ENCODE measurements at places on chromosomes 1 and 21.

DNA sequence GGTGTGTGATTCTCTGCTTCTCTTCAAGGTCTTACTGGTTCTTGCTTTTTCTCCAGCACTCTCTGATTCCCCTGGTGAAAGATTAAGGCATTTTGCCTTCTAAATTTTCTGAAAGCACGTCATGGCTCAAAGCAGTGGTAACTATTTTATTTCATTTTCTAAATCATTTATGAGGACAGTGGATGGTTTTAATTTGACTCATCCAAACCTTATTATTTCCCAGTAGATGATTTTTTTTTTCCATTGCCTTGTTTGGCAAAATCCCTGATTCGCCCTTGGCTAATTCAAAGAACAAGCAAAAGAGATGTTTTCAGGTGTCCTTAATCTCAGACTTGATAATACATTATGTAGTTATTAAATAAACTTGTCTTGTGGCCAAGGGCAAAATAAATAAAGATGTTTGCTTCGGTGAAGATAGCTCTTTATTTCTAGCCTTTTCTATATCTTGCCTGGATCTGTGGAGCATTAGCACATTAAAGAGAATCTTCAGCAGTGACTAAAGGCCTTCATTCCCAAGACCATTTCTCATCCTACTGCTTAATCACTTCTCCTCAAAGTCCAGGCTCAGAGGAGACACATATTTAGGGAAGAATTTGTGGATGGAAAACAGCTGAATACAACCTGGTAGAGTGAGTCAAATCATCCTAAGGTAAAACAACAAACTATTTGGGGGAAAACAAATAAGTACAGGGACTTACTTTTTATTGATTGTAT lies 359.8 kb downstream of the DUSP10 start:
- ATAC-seq, result peak; percentile 25

DNA sequence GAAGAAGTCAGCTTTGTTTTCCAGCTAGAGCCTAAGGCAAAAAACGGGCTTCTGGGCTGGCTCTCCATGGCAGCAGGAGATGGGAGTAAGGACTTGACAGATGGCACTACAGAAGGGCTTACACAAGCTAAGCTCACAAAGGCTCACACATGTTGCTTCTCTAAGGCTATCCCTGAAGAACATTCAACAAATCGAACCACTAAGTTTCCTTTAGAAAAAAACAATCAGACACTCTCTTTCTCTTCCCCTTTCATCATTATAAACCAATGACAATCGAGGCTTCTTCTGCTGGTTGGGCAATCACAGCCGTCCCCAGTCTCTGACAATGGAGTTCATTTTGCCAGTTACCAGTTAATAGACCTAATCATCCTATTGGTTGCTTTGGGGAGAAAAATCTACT lies 40.5 kb downstream of the TRIT1 start:
- no peak for ATAC-seq

- no peak for ATAC-seq
These were observed 199.7 kb downstream of the CAMTA1 start for GRCh38 chr1:6984986-6985385.

DNA sequence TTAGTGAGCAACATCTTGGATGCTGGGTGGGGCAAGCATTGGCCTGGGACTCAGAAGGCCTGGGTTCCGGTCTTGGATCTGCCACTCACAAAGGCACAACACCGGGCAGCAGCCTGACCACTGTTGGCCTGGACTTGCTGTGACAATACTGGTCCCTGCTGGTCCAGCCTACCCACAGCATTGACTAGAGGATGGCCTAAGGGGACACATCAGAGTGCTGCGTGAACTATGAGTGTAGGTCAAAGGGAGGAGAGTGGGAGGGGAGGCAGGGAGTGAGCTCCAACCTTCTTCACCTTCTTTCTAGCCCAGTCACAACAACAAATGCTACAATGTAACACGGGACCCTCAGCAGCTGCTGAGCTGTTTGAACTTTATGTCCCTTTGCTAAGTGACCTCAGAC lies 31.1 kb downstream of the TMEM50A start:
- ATAC-seq, result no peak

DNA sequence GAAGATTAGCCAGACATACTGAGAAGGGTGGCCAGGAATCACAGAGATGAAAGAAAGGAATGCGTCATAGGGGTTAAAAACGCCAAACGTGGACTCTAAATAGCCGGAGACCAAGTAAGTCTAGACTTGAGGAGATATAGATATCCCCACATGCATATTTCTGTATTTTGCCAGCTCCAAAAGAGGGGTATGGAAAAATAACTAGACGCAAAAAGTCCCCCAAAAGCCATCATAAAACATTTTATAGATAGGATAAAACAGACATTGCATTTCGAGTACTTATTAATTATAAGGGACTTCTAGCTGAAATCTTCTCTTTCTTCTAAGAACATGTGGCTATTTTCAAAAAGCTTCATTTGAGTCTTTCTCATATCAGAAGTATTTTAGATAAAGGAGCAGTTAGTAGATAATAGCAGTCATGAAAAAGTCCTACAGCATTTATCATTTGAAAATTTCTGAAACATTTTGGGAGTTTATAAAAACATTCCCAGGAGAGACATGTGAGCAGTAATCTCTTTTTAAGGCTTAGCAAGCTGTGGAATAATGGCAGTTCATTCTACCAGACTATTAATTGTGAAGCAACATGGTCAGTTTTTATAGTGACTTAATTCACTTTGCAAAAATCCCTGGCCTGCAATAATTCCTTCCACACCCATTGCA lies 6.1 kb downstream of the KIF26B start:
- ATAC-seq, result no peak

GRCh38 chr1:89698624-89699023 lies 65.7 kb downstream of the LRRC8C start:
- ATAC-seq, result no peak

GRCh38 chr1:94542088-94542870 lies 720 bp upstream of the F3 start:
- peak; percentile 17 for ATAC-seq

DNA sequence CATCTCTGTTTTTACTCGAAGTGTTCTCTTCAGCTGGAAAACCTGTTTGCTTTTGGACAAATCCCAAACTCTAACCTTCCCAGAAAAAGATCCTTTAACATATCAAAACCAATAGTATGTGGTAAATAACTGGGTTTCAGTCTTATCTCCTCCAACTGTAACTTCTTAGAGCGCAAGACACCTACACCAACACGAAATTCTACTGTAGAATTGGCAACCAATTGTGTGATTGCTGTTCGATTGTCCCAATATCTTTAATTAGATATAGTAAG lies 5.8 kb upstream of the MPZL1 start:
- no peak for ATAC-seq

DNA sequence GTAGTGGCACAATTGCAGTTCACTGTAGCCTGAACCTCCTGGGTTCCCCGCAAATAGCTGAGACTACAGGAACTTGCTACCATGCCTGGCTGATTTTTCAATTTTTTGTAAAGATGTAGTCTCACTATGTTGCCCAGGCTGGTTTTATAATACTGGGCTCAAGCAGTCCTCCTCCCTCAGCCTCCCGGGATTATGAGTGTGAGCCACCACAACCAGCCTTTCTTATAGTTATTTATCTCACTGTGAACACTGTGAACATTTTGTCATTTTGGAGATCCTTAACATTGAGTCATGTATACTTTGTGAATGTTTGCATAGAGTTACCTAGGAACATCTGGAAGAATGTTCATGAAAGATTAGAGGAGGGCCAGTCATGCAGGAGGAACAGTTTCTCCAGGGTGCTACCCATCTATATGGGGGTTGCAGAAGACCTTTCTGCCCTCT lies 127.1 kb upstream of the CACYBP start:
- ATAC-seq, result no peak

DNA sequence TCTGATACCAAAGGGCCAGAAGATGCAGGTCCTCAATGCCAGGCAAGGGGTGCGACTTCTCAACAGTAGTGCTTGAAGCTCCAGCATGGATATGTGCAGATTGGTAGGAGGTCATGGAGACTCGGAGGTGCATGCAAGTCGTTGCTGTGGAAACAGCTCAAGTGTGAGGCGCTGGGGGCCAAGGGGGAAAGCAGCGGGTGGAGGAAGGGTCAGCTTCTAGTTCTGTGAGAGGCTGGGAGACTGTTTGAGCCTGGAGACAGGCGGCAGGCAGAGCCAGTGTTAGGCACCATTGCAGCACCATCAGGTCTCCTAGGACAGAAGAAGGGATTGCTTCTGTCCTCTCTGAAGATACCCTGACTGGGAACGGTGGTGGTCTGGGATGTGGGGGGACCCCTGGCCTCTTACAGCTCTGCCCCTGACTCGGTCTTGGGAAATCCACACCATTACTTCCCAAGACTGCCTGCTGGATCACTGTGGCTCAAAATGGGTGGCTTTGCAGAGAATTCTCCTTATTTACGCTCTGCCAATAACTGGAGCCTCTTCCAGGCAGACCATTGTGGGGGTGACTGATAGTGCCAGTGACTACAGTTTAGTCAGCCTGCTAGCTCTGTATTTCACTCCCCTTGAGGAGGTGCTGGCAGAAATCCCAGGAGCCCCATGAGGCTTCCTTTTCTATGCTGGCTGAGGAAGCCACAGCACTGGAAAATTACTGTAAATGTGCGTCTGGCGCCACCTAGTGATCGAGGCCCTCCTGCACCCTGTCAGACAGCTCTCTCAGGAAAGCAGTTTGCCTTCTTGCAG lies 46.3 kb upstream of the VANGL1 start:
- ATAC-seq, result peak; percentile 82

GRCh38 chr1:24501371-24502064 lies 1.1 kb upstream of the RCAN3 start:
- no peak for ATAC-seq

DNA sequence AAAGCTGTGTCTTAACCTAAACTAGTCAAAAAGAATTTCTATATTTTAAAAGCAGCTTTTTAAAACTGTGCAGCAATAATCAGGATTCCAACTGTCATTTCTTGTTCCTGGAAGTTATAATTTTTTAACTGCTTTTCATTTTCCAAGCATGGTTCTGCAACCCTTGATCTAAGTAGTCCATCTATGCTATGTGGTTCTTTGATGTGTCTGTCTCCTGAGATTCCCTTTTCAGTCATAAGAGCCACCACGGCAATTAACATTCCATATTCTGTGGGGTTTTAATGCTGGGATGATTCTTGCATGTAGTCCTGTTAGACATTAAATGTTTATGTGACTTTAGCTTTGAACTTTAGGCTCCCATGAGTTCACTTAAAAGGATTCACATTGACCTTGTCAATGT lies 220.4 kb downstream of the TPR start:
- ATAC-seq, result no peak

GRCh38 chr21:41601573-41602368 lies 93.8 kb upstream of the TMPRSS2 start:
- no peak for ATAC-seq

DNA sequence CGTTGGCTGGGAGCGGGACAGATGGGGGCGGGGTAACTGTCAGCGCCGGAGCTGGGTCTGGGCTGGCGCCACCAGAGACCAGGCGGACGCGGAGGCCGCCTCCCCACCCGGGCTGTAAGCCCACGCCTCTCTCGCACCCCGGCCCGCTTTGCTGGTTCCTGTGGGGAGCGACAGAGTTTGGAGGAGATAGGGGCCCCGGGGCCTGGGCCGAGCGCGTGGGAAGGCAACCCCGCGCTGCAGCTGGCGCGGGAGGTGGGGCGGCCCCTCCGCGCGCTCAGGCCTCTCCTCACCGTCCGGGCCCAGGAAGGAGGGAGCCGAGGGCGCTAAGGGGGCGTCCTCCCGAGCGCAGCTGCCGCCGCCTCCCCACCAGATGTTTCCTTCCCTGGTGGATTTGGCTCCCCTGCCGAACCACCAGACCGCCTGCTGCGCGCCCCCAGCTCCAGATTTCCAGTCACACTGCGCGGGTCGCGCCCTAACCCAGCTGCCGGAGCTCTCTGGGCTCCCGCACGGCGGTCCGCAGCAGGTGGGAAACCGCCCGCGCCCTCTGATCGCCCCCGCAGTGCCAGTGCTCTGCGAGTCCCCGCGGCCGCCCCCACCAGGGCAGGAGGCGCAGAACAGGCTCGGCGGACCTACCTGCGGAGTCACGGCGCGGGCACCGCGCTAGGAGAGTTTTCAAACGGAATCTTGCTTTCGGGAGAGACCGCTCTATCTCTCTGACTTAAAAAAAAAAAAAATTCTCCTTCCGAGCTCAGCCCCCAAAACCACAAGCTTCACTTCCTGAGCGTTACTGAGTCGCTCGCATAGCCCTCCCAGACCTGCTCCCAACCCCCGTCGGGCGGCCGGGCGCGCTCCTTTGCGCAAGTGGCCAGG lies 1.1 kb downstream of the GFI1 start:
- ATAC-seq, result no peak

GRCh38 chr1:107900090-107900945 lies 64.7 kb downstream of the VAV3 start:
- ATAC-seq, result no peak

DNA sequence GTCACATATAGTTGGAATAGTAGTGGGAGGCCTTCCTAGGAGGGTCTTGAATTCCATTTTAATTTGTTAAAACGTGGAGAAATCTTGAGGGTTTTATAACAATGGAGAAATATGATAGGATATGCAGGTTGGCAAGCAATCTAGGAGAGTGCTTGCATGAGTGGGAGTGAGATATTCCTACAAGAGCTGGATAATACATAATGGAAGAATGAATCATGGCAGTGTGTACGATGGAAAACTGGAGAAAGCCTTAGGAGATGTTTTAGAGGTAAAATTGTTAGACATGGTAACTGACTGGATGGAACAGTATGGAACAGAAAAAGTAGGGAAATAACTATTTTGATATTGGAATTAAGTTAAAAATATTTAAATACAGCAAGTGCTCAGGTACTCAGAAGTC lies 352.4 kb downstream of the PTBP2 start:
- no peak for ATAC-seq

DNA sequence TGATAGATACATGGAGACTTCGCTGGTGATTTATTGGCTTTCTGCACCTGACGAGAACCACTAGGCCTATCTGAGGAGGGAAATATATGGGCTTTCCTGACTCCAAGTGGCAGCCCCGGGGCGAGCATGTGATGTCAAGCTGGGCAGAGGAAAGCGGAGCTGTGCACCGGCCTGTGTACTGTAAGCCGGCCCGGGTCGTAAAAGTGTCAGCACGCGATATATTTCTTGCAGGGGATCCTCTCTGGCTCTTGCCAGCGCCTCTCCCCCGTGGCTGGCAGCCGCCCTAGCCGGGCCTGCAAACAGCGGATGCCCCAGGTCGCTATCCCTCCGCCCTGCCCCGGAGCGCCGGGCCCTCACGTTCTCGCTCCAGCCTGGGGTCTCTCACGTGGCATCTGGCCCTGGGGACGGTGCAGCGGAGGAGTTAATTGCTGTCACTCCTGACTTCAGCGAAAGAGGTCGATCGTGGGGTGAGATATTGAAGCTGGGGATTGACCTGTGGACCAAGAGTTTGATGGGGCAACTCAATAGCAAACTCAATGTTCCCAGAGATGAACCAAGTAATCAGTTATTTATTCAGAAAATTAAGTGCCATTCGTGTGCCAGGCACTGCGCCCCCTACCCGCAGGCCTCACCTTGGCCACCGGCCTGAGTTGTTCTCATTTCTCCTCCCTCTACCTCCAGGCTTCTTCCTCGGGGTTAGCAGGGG lies 41.0 kb upstream of the HAO2 start:
- no peak for ATAC-seq

GRCh38 chr1:199279067-199279466 lies 640.2 kb downstream of the PTPRC start:
- ATAC-seq, result no peak

GRCh38 chr1:3002349-3003038 lies 18.8 kb upstream of the ACTRT2 start:
- ATAC-seq, result no peak

DNA sequence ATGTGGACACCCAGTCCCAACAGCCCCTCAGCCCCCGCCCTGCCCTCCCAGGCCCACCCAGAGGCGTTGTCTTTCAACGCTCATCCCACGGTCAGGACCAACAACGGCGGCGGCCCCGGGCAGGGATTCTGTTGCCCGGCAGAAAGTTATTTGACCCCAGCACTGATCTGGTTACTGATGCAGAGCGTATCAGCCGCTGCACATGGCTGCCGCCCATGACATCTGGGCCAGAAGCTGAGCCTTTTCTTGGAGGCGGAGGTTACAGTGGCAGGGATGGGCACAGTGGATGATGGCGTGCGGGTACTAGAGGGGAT lies 127.1 kb upstream of the ARHGEF16 start:
- no peak for ATAC-seq
